ENCODE measurements at places on chromosomes 5 and 9.

DNA sequence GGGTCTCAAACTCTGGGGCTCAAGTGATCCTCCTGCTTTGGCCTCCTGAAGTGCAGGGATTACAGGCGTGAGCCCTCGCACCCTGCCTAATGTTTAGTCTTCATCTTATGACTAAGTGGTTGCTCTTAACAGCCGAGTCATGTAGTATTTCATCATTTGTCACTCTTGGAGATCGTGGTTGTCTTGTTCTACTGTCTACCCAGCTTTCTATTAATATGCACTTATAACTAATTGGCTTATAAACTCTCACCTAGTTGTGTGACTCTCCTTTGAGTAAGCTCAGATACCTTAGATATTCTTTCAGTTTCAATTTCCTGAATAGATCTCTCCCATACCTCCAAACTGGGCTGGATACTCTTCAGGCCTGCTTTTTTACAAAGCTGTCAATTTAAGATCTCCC, 19.9 kb downstream of the SLC44A1 start:
- no peak for DNase-seq

- no peak for DNase-seq
These were observed 636 bp upstream of the PWWP2A start for GRCh38 chr5:160119905-160120266.

- DNase-seq = no peak
These were observed 3.2 kb downstream of the TEK start for GRCh38 chr9:27112235-27112634.

- no peak for DNase-seq
These were observed 221.1 kb downstream of the COMMD10 start for GRCh38 chr5:116305899-116306298.

DNA sequence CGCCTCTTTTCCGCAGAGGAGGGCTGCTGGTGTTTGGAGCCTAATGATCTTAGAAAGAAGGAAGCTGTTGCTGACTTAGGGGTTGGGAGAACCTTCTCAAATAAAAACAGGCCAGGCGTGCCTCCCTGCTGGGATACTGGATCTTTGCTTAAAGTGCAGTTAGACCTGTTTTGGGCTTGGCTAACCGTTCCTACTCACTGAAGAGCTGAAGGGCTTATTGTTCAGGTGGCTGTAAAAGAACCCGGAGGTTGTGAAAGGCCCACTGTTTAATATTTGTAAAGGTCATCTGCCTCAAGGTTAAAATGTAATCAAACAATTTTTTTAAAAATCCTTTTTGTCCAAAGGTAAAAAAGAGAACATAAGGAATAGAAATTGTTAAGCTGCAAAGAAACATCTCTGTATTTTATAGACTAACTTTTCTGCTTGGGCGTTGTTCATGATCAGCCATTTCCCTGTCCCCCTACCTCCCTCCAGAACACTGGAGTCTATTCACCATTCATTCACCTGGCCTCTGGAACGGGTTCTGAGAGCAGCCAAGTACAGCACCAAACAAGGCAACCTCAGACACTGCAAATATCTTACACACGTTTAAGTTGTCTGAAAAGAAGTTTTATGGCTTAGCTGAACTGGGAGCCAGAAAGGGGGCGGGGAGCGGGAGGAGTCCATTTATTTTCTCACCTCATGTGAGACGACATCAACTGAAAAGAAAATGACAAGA, 18.6 kb upstream of the MTMR12 start:
- no peak for DNase-seq

GRCh38 chr5:72786676-72787075, 29.8 kb upstream of the TNPO1 start:
- no peak for DNase-seq

- DNase-seq = no peak
These were observed 130.3 kb downstream of the NSG2 start for GRCh38 chr5:174175716-174176268.

DNA sequence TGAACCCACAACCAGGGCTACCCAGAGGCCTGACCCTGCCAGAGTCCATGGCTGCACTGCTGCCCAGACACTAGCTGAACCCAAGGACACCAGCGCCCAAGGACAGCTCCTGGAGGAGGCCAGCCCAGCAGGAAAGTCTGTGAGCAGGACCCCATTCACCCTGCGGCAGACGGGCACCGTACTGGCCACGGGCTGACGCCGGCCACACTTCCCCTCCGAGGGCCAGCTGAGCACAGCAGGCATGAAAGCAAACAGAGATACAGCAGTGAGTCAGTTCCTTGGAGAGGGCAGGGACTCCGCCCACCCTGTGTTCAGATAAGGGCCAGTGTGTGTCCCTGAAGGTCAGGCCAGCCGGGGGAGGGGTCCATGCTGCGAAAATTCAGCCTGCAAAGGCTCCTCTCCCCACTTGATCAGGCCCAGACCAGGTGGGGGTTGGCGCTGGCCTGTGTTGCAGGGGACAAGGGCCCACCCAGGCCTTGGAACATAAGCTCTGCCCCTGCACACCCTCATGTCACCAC, 3.2 kb downstream of the RNF208 start:
- DNase-seq = no peak

DNA sequence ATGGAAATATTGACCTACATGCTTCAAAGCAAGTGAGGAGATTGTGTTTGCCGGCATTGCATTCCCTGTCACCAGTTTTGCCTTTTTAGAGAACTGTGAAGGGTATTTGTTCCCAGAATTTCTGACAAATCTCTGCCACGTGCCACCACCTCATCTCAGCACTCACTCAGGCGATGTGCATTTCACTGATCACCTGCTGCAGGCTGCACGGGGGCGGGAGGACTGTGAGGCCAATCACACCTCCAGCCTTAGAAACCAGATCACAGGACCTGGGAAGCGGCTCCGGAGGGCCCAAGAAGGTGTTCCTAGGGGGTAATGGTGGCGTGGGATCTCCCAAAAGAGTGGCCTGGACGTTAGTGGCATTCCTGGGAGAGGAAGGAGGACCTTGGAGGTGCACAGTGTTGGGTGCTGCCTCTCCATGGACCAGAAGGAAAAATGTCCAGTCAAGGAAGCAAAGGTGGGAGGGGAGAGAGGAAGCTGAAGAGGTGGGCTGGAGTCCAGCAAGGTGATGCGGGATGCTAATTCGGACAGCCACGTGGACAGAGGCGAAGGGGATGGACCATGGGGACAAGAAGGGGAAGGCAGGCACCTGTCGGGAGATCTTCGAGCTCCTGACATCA, 63.6 kb upstream of the OLFM1 start:
- DNase-seq = no peak

- DNase-seq = no peak
These were observed 234.1 kb downstream of the TMEM38B start for GRCh38 chr9:105928416-105928815.

GRCh38 chr5:61824396-61824795, 481.6 kb upstream of the KIF2A start:
- DNase-seq = no peak

DNA sequence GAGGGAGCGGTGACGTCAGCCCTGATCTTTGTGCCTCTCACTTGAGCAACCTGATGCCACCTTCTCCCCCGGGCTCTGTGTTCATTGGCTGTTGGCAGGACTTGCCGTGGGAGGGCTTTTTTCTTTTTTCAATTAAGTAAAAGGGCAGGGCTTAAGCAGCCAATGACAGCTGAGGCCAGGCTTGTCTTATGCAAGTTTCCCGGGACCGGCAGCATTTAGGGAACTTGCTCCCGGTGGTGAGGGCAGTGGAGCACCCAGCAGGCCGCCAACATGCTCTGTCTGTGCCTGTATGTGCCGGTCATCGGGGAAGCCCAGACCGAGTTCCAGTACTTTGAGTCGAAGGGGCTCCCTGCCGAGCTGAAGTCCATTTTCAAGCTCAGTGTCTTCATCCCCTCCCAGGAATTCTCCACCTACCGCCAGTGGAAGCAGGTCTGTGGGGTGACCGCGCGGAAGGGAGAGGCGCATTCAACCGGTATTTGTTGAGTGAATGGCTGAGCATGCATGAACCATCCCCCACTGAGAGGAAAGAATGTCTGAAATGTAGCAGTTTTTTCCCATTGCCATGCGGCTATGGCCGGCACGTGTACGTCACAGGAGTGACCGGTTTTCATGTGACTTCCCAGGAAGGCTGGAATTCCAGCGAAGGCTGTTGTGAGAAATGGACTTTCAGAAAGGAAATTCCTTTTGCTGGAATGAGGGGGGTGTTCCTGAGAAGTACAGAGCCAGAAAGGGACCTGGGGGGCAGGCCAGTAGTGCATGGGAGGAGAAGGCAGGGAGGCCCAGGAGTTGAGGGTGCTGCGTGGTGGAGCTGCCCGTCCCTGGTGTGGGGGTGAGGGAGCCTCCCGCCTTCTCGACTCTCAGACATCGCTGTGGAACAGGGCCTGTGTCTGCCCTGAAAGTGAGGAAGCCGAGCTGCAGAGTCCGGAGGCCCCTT, 29.0 kb downstream of the PTGES2 start:
- peak; percentile 43 for DNase-seq

DNA sequence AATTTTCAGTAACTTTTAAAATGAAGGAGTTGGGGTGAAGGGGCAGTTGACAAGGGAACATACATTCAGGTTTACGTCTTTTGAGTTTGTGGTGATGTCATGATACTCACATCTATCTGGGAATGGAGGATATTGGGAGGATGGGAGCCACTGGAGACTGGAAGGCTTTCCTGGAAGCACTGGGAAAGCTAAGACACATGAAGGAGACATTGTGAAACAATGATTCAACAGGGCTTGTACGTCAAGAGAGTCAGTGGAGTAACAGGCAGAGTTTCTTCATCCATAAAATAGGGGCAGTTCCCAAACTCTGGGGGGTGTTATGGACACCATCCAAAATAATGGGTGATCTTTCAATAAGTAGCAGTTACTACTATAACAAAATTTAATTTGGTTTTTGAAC, 572.8 kb downstream of the CCDC171 start:
- no peak for DNase-seq

DNA sequence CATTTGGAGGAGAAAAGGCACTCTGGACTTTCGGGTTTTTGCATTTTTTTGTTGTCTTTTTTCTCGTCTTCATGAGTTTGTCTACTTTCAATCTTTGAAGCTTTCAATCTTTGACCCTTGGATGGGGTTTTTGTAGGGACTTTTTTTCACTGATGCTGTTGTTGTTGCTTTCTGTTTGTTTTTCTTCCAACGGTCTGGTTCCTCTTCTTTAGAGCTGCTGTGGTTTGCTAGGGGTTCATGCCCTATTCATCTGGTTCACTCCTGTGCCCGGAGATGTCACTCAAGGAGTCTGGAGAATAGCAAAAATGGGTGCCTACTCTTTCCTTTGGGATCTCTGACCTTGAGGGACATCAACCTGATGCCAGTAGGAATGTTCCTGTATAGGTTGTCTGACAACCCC, 378.6 kb upstream of the TYRP1 start:
- DNase-seq = no peak

All from activated T-cell treated with anti-CD3 and anti-CD28 coated beads for 24 hours (primary cell).